Thoracic aorta (tissue), 2 donors: ENCODE measurements at places on chromosomes 2 and 18. TPM values are rescaled to one million over a fixed set of nuclear protein-coding genes. Genes with fewer than 3 reads are reported as not detected.

DNA sequence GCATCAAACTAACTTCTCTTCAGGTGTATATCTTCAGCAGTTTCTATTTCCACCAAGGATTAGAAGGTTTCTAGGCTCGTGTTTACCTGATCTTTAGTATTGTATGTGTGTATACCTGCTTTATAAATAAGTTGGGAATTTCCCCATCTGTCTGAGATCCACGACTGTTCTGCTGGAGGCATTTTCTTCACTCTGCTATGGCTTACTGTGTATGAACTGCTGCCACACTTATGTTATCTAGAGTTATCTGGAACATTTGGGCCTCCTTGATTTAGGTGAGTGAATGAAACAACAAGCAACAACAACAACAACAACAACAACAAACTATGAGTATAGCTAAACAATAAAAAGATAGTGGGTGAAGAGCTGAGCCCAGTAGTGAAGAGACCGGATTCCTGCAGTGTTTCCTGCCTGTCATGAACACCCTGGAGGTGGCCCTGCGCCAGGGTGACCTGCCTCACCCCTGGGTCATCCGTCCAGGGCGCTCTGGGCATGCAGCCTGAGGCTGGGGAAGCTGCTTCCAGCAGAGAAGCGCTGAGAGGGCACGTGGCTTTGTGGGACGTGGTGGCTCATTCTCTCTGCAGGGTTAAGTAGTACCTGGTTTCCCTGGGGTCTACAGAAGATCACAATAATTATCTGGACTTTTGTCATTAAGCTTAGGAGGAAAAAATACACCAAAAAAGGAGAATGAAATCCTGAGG is 56.1 kb upstream of the GATA6 start:
- H3K4me3 ChIP-seq, result no peak overlapping the region
- no peaks in the 10 kb centered on the region for H3K4me1 ChIP-seq
- no peak overlapping the region for H3K27ac ChIP-seq
- no peaks in the 10 kb centered on the region for H3K36me3 ChIP-seq
- no peak for DNase-seq

- no peaks in the 10 kb centered on the region for H3K27me3 ChIP-seq
- peaks cover 3% of the 10 kb centered on the region for H3K4me1 ChIP-seq
- no peak overlapping the region for H3K27ac ChIP-seq
- no peak for DNase-seq
- H3K4me3 ChIP-seq, result no peak overlapping the region
These were observed 112.8 kb upstream of the MAP3K20 start for GRCh38 chr2:172962824-172963223.

SLC8A1 gene
- total RNA-seq, result 13.7 TPM

GRCh38 chr2:85698184-85698879 is 4.2 kb downstream of the GNLY start:
- H3K4me1 ChIP-seq, result no peaks in the 10 kb centered on the region
- no peaks in the 10 kb centered on the region for H3K36me3 ChIP-seq
- no peak overlapping the region for H3K4me3 ChIP-seq
- H3K27ac ChIP-seq, result no peak overlapping the region
- no peaks in the 10 kb centered on the region for H3K27me3 ChIP-seq

DNA sequence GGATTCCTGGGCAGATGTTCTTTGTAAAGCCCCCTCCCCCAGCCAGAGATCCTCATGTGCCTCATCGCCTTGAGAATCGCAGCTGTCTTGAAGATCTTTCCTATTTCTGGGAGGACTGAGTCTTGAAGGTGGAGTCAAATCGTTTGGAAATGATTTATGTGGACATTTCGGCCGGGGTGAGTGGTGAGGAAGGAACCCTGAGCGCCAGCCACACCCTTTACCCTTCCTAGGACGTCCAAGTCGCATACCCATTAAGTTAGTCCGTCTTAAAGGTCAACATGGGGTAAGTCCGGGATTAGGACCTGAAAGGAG is 84.9 kb upstream of the ZCCHC2 start:
- no peak for DNase-seq
- no peaks in the 10 kb centered on the region for H3K36me3 ChIP-seq
- H3K27me3 ChIP-seq, result no peaks in the 10 kb centered on the region
- H3K4me3 ChIP-seq, result peak overlapping the region; percentile 61

DNA sequence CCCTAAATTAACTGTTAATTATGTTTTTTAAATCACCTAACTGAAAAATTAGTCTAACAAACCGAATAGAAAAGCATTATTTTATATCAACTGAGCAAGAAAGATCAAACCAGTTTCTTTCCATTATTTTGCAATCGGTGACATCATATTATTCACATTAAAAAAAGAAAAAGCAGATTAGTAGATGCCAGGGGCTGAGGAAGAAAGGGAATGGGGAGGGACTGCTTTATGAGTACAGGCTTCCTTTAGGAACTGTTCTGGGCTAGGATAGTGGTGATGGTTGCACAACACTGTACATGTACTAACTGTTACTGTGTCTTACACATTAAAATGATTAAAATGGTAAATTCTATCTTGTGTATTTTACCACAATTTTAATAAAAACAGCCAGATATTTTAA is 59.3 kb downstream of the COBLL1 start:
- no peak overlapping the region for H3K4me3 ChIP-seq
- no peaks in the 10 kb centered on the region for H3K36me3 ChIP-seq
- no peaks in the 10 kb centered on the region for H3K27me3 ChIP-seq
- H3K4me1 ChIP-seq, result peaks cover 76% of the 10 kb centered on the region

- DNase-seq, result no peak
- no peaks in the 10 kb centered on the region for H3K36me3 ChIP-seq
- no peak overlapping the region for H3K4me3 ChIP-seq
- H3K27ac ChIP-seq, result no peak overlapping the region
- H3K27me3 ChIP-seq, result no peaks in the 10 kb centered on the region
- no peaks in the 10 kb centered on the region for H3K4me1 ChIP-seq
These were observed 125.3 kb downstream of the PXDN start for GRCh38 chr2:1618974-1619373.

DNA sequence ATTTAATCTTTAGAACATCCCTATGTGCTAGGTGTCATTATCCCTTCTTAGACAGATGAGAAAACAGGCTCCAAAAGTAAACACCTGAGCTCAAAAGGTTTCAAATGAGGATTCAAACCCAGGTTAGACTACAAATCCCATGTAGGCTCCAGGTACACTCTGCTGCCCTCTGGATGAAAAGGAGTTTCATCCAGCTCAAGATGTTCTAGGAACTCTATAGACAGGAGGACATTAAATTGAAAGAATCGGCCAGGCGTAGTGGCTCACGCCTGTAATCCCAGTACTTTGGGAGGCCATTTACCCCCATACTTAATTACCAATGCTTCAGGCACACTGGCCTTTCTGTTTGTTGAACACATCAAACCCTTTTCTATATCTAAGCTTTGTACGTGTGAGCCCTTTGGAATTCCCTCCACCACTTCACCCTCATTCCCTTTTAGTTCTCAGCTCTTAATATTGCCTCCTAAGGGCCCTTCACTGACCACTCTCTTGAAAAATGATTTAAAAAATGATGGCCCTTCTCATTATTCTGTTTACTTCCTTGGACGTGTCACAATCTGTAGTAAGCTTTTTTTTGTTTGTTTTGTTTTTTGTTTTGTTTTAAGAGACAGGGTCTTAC is 10.7 kb downstream of the SLC25A12 start:
- DNase-seq, result no peak
- H3K36me3 ChIP-seq, result no peaks in the 10 kb centered on the region
- H3K27ac ChIP-seq, result peak overlapping the region; percentile 25

MRPL30 gene
- 8.9 TPM for total RNA-seq

- no peaks in the 10 kb centered on the region for H3K27me3 ChIP-seq
- no peak for DNase-seq
- H3K4me3 ChIP-seq, result no peak overlapping the region
- no peak overlapping the region for H3K27ac ChIP-seq
- H3K4me1 ChIP-seq, result peaks cover 4% of the 10 kb centered on the region
These were observed 234.2 kb downstream of the TPGS2 start for GRCh38 chr18:36594621-36595020.

STEAP3 gene
- 31.4 TPM for total RNA-seq

- peak; percentile 31 for DNase-seq
- H3K4me3 ChIP-seq, result peak overlapping the region; percentile 22
- H3K4me1 ChIP-seq, result peaks cover 25% of the 10 kb centered on the region
- H3K36me3 ChIP-seq, result no peaks in the 10 kb centered on the region
These were observed 94.8 kb upstream of the ARL5A start for GRCh38 chr2:151922845-151923666.

DNA sequence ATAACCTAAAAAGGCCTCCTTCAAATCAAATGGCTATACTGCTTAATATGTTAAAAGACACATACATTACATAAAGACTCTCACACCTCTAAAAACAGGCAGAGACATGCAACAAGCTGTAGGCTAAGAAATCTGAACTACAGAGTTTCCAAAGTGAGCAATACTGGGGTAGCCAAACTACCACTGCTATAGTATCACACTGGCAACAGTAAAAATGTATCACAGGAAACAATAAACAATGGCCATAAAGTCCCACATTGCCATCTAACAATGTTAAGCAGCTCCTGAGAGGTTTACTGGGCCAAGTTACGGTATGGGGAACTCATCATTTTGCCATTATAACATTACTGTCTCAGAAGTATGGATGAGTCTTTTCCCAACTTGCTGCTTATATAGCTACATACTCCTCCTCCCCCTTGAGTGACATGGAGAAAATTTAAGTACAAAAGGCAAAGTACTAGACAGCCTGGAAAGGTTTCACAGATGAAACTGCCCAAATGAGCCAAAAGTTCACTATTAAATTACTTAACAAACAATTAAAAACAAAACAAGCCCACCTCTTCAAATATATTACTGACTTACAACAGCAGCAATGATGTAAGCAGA is 50.3 kb downstream of the SS18 start:
- no peak for DNase-seq
- peaks cover 5% of the 10 kb centered on the region for H3K36me3 ChIP-seq
- H3K4me3 ChIP-seq, result no peak overlapping the region
- no peak overlapping the region for H3K27ac ChIP-seq
- no peaks in the 10 kb centered on the region for H3K4me1 ChIP-seq

ERBB4 gene
- 15.7 TPM for total RNA-seq

DNA sequence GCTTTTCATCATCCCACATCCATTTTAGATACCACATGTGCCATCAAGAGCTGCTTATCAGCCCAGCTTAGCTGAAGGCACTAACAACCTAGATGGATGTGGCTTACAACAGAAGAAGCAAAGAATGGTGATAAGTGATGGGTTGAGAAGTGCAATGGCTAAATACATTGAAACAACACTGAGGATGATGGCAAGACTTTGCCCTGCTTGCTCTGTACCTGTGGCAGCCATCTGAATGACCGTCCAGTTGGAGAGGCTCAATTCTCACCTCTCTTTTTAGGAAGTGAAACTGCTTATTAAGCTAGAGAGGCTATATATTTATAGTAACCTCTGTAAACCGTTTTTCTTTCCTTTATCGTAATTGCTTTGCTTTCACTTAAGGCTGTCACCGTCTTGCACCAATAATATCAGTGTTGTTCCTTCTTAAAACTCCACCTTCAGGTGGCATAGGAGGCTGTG is 5.7 kb downstream of the GPATCH11 start:
- H3K4me3 ChIP-seq, result no peak overlapping the region
- H3K36me3 ChIP-seq, result peaks cover 38% of the 10 kb centered on the region
- no peak for DNase-seq
- no peaks in the 10 kb centered on the region for H3K27me3 ChIP-seq
- peaks cover 5% of the 10 kb centered on the region for H3K4me1 ChIP-seq
- H3K27ac ChIP-seq, result no peak overlapping the region

KLHL14 gene
- not detected for total RNA-seq

GRCh38 chr2:128714851-128715312 is 396.2 kb upstream of the HS6ST1 start:
- H3K27me3 ChIP-seq, result no peaks in the 10 kb centered on the region
- H3K4me3 ChIP-seq, result no peak overlapping the region
- no peak overlapping the region for H3K27ac ChIP-seq
- no peaks in the 10 kb centered on the region for H3K4me1 ChIP-seq

SCYGR4 gene
- not detected for total RNA-seq

- no peak overlapping the region for H3K27ac ChIP-seq
- H3K36me3 ChIP-seq, result no peaks in the 10 kb centered on the region
- DNase-seq, result no peak
- no peaks in the 10 kb centered on the region for H3K27me3 ChIP-seq
These were observed 315.9 kb downstream of the DSEL start for GRCh38 chr18:67200665-67201064.

ACMSD gene
- not detected for total RNA-seq

CNTNAP5 gene
- not detected for total RNA-seq

GRCh38 chr2:191470306-191470705 is 207.6 kb upstream of the NABP1 start:
- H3K36me3 ChIP-seq, result no peaks in the 10 kb centered on the region
- H3K27ac ChIP-seq, result no peak overlapping the region
- H3K4me1 ChIP-seq, result peaks cover 12% of the 10 kb centered on the region

- H3K36me3 ChIP-seq, result no peaks in the 10 kb centered on the region
- no peaks in the 10 kb centered on the region for H3K27me3 ChIP-seq
- peaks cover 8% of the 10 kb centered on the region for H3K4me1 ChIP-seq
These were observed 22.6 kb downstream of the BCL2L11 start for GRCh38 chr2:111143107-111143842.

- H3K4me3 ChIP-seq, result no peak overlapping the region
- no peak for DNase-seq
- H3K27me3 ChIP-seq, result no peaks in the 10 kb centered on the region
- H3K36me3 ChIP-seq, result no peaks in the 10 kb centered on the region
These were observed 280.4 kb downstream of the TDRD15 start for GRCh38 chr2:21404137-21404536.

GRCh38 chr18:45384137-45384961 is 230.9 kb upstream of the SLC14A2 start:
- no peaks in the 10 kb centered on the region for H3K4me1 ChIP-seq
- DNase-seq, result no peak
- no peaks in the 10 kb centered on the region for H3K36me3 ChIP-seq
- H3K27me3 ChIP-seq, result no peaks in the 10 kb centered on the region
- H3K4me3 ChIP-seq, result no peak overlapping the region
- H3K27ac ChIP-seq, result no peak overlapping the region

HOXD1 gene
- total RNA-seq, result not detected

GRCh38 chr2:205685314-205686055 is 3.2 kb downstream of the NRP2 start:
- no peak for DNase-seq
- peaks cover 6% of the 10 kb centered on the region for H3K4me1 ChIP-seq
- no peaks in the 10 kb centered on the region for H3K27me3 ChIP-seq

DNA sequence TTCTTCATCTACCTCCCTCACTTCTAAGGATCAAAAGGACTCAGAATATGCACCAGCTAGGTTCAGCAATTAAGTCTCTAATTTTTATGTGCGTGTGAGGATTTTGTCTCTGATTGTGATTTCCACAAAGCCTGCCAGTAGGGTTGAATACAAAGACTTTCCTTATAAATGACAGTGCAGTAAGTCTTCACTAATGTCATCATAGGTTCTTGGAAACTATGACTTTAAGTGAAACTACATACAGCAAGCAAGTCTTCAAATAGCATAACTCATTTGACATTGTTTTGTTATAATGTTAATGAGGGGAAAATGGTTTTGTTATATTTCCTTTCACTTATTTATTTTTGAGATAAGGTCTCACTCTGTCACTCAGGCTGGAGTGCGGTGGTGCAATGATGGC is 526.3 kb upstream of the DCC start:
- H3K4me1 ChIP-seq, result no peaks in the 10 kb centered on the region
- no peaks in the 10 kb centered on the region for H3K36me3 ChIP-seq
- H3K27me3 ChIP-seq, result no peaks in the 10 kb centered on the region
- DNase-seq, result no peak
- no peak overlapping the region for H3K27ac ChIP-seq

ASPRV1 gene
- 3.2 TPM for total RNA-seq
